ENCODE measurements at places on chromosomes 6 and 20.

DNA sequence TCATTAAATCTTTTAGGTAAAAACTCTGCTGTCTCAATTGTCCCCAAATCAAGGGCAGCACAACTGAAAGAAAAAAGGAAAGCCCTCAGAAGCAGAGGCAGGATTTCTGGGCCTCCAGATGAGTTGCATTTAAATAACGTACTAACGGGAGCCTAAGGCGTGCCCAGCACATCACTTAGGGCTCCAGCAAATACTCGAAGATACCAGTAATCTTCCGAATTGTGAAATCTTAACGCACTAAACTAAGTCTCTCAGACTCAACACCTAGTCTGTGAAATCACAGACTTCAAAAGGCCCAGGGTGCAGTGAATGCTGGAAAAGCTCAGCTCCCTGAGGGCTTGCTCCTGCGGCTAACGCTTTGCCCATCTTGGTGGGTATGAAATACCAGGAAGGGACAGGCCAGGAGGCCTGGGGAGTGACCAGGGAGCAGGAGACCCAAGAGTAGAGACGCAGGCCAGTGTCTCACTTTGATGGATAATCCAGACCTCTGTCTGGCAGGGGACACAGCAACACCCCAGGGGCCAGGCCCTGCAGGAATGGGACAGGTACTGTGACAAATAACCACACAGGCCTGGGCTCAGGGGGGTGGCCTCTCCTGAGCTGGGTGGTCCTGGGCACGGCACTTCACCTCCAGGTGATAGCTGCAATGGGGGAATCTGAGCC lies 36.4 kb downstream of the RRBP1 start:
- no peaks in the 10 kb centered on the region for H3K27me3 ChIP-seq
- no peak for DNase-seq
- H3K4me1 ChIP-seq, result peaks cover 17% of the 10 kb centered on the region
- H3K27ac ChIP-seq, result peak overlapping the region; percentile 33
- no peak overlapping the region for H3K4me3 ChIP-seq
- peaks cover 2% of the 10 kb centered on the region for H3K36me3 ChIP-seq

DNA sequence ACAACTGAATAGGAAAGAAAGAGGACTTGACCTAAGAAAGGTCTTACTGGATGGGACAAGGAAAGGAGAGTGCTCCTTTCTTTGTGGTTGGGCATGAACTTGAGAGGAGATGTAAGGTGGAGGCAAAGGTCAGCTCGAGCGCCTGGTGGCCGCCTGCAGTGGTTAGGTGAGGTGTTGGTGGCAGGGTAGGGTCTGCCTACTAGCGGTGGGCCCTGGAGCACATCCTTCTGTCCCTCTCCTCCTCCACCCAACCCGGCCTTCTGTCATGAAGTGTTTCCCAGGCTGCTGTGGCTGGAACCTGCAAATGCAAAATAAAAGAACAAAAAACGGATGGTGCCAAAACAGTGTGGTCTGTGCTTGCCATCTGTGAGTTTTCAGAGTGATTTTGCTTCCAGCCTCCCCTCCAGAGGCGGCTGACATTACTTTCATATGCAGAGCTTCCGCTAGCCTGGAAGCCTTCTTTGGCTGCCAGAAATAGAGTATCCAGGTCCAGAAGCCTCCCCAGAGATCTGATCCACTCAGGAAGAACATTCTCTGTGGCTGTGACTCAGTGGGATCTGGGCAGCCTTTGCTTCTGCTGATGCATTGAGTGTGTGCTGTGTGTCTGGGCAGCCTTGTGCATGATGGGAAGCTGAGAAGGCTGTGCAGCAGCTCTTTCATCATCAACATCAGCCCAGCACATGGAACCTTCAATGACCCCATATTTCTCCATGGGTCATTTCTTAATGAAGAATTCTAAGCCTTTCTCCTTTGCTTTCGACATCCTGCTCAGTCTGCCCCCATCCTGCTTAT lies 79.8 kb upstream of the FAM184A start:
- H3K27ac ChIP-seq, result no peak overlapping the region
- peaks cover 1% of the 10 kb centered on the region for H3K36me3 ChIP-seq
- no peak overlapping the region for H3K4me3 ChIP-seq
- DNase-seq, result no peak
- peaks cover 10% of the 10 kb centered on the region for H3K4me1 ChIP-seq
- peaks cover 6% of the 10 kb centered on the region for H3K27me3 ChIP-seq

- no peak for DNase-seq
- no peaks in the 10 kb centered on the region for H3K27me3 ChIP-seq
- peaks cover 14% of the 10 kb centered on the region for H3K36me3 ChIP-seq
- H3K27ac ChIP-seq, result peak overlapping the region; percentile 98
- H3K4me3 ChIP-seq, result peak overlapping the region; percentile 99
Observed at GRCh38 chr6:31736768-31737314, 511 bp upstream of the CLIC1 start.

GRCh38 chr6:16130437-16130891 lies 1.6 kb downstream of the MYLIP start:
- peaks cover 5% of the 10 kb centered on the region for H3K27me3 ChIP-seq
